T47D (cell line): ENCODE measurements at places on chromosomes 7 and 10.

- peak; percentile 57 for DNase-seq
Observed at GRCh38 chr10:16777473-16778370, 39.5 kb downstream of the RSU1 start.

GRCh38 chr10:126777714-126778113 lies 107.2 kb upstream of the C10orf90 start:
- no peak for DNase-seq

- DNase-seq, result no peak
Observed at GRCh38 chr7:8605221-8605620, 171.8 kb downstream of the NXPH1 start.

GRCh38 chr10:89942217-89942616 lies 240.8 kb downstream of the KIF20B start:
- DNase-seq, result no peak

GRCh38 chr10:29131952-29132547 lies 156.8 kb upstream of the LYZL1 start:
- DNase-seq, result no peak

GRCh38 chr7:18414885-18415284 lies 80.7 kb upstream of the HDAC9 start:
- no peak for DNase-seq

GRCh38 chr7:3013975-3014792 lies 29.5 kb downstream of the CARD11 start:
- DNase-seq, result no peak

GRCh38 chr7:73606801-73607691 lies 17.3 kb downstream of the MLXIPL start:
- peak; percentile 53 for DNase-seq
